ENCODE measurements at places on chromosomes 2 and 18. TPM values are rescaled to one million over a fixed set of nuclear protein-coding genes. Genes with fewer than 3 reads are reported as not detected.

DNA sequence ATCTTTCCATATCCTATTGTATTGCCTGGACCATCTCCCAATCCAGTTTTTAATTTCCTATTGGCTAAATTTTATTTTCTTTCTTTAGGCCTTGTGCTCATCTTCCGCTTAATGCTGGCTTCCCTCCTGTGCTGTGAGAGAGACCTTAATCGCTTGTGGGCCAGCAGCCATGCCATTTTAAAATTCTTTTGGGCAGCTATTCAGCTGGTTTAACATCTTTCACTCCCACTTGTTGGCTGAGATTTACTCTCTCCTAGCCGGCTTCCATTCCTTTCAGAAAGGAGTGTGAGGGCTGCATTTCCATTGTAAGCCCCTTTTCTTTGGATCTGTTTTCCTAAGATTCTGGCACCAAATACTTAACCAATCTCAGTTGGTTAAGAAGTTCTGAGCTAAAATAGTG is 140.9 kb upstream of the RASGRP3 start:
- DNase-seq, result no peak

The SKOR2 gene
- polyA plus RNA-seq, result not detected

DNA sequence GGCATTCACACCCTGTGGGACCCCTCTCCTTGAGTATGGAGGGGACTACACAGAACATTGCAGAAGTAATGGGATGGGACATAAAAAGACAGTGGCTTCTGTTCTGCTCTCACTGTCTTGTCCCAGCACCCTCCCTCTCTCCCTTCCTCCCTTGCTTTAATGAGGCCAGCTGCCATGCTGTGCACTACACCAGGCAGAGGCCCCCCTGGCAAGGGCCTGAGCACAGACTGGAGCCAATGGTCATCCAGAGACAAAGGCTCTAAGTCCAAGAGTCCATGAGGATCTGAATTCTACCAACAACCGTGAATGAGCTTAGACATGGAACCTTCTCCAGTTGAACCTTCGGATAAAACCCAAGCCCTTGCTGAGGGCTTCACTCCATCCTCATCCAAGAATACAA is 263.0 kb downstream of the NDUFA10 start:
- DNase-seq, result no peak

GRCh38 chr2:3023531-3023930 is 354.1 kb downstream of the EIPR1 start:
- no peak for DNase-seq

DNA sequence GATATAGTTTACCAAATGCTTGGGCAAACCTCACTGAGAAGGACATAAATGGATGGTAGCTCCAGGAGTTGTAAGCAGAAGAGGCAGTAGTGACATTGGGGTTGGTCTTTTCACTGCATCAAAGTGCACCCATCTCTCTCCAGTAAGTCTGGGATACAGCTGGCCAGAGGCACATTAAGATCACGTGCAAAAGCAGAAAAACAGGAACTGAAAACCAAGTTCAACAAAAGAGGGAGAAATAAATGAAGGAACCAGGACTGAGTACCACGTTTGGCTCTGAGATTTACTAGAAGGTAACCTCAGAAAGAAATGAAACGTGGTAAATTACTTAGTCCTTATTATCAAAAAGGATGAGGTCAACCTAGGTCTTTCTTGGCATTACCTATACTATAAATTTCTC is 259.2 kb downstream of the OSR1 start:
- no peak for DNase-seq

The SAG gene
- 0.09 TPM for polyA plus RNA-seq

The KHK gene
- 59.9 TPM for polyA plus RNA-seq

Measured in right renal pelvis (tissue), 4 donors.